ENCODE measurements at places on chromosomes 1 and 21.

- no peak for DNase-seq
These were observed 58.5 kb downstream of the PHACTR4 start for GRCh38 chr1:28428012-28428411.

DNA sequence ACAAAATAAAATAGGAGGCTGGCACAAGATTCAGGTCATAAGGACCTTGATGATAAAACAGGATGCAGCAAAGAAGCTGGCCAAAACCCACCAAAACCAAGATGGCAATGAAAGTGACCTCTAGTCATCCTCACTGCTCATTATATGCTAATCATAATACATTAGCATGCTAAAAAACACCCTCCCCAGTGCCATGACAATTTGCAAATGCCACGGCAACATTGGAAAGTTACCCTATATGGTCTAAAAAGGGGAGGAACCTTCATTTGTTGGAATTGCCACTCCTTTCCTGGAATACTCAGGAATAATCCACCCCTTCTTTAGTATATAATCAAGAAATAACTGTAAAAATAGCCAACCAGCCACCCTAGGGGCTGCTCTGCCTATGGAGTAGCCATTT lies 108.8 kb upstream of the GRIK1 start:
- no peak for DNase-seq

GRCh38 chr1:91750398-91750996 lies 135.5 kb downstream of the TGFBR3 start:
- DNase-seq, result no peak

GRCh38 chr1:2641381-2642130 lies 8.7 kb upstream of the MMEL1 start:
- DNase-seq, result no peak

GRCh38 chr21:36835383-36835795 lies 131.1 kb downstream of the HLCS start:
- DNase-seq, result no peak

DNA sequence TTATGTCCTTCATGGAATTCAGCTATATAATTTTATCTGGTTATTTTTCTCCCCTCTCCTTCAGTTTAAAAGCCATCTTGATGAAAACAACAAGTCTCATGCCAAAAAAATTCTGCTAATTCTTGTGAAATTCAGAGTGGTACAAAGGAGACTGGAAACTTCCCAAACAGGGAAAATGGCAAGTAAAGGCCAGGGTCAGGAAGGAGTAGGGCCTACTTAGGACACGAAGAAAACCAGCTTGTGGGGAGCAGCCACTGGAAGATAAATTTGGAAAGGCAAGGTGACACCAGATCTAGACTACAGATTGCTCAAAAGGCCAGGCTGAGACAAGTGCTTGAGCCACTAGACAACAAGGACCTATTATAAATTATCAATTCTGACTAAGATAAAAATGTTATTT lies 6.4 kb downstream of the TSTD1 start:
- no peak for DNase-seq

GRCh38 chr1:7842517-7842916 lies 10.3 kb downstream of the UTS2 start:
- DNase-seq, result no peak

GRCh38 chr1:67110352-67110751 lies 24.4 kb downstream of the C1orf141 start:
- no peak for DNase-seq

DNA sequence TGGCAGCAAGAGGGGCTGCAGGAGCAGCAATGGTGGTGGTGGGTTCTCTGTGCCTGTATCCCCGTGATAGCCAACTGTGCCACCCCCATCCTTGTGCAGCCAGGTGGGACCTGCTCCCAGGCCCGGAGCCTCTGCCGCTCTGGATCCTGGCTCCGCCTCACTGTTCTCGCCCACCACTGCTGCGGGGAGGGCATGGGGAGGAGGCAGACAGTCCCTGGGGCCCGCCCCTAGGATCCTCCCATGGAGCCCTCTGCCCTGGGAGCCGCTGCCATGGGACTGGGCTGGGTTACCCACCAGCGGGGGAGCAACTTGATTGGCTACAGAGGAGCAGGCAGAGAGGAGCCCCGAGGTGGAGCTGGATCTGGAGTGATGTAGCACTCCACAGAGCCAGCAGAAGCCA lies 31.6 kb downstream of the CD1D start:
- DNase-seq, result no peak

GRCh38 chr1:112744009-112744578 lies 29.0 kb upstream of the PPM1J start:
- no peak for DNase-seq

DNA sequence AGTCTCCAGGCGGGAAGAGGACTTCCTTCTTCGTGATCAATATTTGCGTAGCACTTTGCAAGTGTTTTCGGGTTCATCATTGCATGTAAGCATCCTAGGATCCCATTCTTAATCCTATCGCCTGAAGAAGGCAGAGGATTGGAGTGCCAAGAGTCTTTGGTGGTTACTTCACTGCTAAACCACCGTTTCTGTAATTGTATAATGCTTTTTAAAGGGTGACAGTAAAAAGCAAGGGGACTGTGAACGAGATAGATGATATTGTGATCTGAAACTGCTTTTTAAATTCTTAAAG lies 345 bp upstream of the ALDH9A1 start:
- DNase-seq, result no peak

DNA sequence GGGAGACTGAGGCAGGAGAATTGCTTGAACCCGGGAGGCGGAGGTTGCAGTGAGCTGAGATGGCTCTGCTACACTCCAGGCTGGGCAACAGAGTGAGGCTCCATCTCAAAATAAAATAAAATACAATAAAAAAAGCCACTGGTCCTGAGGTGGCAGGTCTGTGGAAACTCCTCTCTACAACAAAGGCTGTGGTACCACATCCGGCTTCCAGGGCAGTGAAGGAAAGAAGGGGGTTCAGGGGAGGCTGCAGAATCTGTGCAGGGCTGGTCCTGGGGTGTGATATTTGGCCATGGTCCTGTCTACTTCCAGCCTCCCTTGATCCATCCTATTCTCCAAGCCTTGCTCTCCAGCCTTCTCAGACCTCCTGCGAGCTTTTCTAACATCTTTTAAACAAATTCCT lies 731 bp upstream of the ZNF683 start:
- DNase-seq, result peak; percentile 59

DNA sequence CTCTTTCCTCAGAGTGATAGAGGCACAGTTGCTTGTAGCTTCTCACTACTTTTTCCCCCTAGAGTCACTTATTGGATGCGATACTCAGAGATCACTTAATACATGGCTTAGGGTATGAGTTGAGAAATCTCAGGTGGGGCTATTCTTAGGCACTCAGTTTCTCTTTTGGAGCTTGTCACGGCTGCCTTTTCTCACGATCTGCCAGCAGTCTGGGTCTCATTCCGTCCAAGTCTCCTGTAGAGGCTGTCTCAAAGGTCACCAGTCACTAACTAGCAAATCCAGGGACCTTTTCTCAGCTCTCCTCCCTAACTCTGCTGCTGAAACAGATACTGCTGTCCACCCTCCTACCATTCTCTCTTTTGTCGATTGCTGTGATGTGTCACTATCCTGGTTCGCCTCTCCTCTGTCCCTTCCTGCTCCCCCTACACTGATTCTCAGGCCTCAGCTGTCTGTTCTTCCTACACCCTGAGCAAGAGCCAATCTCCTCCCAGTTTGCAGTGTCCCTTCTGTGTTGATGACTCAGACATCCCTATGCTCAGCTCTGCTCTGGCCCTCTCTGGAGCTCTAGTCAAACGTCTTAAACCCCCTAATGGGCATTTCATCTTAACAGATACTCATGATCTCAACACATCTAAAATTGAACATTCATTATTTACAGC lies 12.4 kb downstream of the ATP1A2 start:
- DNase-seq, result no peak

DNA sequence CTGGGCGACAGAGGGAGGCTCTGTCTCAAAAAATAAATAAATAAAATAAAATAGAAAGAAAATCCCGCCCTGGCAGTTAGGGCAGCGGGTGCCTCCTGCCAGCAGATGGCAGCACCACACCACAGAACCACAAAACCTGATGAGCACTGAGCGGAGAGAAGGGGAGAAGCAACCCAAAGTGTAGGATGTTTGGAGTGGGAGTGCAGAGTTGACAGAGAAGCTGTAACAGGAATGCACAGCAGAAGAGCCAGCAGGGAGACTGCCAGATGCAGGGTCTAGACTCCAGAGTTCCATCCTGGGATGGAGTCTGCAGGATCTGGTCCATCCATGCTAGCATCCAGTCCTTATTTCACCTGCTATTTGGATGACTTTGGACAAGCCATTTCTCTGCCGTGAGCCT lies 29.7 kb upstream of the KIRREL1 start:
- DNase-seq, result peak; percentile 47

DNA sequence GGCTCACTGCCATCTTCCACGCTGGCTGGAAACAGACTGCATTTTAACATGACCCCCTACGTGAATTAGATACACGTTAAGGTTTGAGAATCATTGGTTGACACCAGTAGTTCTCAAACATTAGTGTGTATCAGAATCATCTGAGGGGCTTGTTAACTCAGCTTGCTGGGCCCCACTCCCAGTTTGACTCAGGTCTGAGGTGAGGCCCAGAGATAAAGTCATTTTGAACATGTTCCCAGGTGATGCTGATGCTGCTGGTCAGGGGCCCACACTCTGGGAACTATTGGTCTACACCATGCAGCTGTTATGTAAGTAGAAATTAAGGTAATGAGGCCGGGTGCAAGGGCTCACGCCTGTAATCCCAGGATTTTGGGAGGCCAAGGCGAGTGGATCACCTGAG lies 1.3 kb downstream of the LSM10 start:
- no peak for DNase-seq

DNA sequence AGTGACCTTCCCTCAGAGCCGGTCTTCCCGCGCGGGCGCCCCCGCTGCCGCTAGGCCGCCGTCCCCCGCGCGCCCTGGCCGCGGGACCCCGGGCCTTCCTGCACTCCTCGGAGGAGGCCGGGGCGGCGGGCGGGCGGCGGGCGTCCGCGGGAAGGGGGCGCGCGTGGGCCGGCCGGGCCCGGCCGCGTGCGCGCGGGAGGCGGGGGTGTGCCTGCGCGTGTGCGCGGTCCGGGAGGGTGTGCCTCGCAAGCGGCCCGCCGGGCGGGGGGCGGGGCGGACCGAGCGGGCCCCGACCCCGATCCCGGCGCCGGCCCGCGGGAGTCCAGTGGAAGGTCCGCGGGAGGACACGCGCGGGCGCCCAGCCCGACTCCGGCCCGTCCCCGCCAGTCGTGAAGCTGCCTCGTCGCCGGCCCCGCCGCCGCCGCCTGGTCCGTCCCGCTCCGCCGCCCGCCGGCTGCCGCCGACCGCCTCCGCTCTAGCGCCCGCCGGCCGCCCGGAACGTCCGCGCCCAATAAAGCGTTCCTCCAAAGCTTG lies 438 bp downstream of the MRPS6 start:
- no peak for DNase-seq

GRCh38 chr21:45982758-45983648 lies 1.4 kb downstream of the COL6A1 start:
- no peak for DNase-seq

DNA sequence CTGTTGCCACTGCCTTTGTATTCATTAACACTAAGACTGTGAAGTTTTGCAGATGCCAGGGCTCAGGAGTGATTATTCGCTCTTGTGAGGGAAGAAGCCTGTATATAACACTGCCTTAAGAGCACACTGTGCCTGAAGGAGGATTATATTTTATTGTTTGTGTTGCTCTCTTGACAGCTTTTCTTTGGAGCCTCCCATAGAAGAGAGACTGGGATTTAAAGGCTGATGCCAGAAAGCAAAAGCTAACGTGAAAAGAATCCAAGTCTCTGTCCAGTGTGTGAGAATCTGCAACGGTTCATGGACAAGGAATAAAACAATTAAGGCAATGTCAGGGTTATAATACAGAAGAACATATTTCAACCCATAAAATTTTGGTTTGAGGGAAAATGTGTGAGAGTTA lies 316.8 kb downstream of the NFIA start:
- no peak for DNase-seq

DNA sequence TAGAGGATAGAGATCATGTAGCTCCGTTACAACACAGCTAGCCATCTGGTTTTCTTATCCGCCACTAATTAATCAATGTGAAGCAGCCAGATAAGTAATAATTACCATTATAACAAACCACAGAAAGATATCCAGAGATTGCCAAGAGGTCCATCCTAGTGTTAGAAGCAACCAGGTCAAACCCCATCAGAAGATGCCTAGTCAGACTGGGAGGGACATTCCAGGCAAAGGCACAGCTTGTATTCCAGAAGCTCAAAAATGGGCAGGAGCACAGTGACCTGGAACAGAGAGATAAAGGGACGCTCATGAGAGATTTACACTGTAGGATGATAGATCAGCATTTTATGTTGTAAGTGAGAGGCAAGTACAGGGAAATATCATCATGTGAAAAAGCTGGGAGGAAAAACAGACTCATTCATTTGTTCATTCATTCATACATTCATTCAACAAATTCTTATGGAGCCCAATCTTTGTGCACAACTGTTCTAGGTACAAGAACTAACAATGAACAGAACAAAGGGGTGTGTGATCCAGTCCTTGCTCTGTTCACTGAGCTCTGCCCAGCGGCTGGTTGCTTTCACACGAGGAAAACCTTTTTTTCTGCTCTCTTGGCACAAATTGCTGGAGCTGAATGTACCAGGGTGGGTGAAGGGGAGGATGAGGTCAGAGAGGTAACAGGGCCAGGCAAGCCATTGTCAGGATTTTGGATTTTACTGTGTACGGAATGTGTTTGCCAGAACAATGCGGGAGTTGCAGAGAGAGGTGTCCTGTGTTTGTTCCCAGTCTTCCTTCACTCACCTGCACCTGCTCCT lies 240.8 kb upstream of the FGGY start:
- DNase-seq, result no peak

GRCh38 chr1:217953330-217953729 lies 322.2 kb downstream of the SPATA17 start:
- no peak for DNase-seq

All from stimulated activated naive CD4-positive, alpha-beta T cell (primary cell).